ENCODE measurements at places on chromosomes 7 and 10.
A peak's percentile ranks its signal among the peaks of the same experiment; 100 is the strongest.

GRCh38 chr7:109836016-109836415, 1254.9 kb upstream of the LRRN3 start:
- no peak for DNase-seq

GRCh38 chr7:36657036-36657660, 67.1 kb downstream of the AOAH start:
- no peak for DNase-seq

DNA sequence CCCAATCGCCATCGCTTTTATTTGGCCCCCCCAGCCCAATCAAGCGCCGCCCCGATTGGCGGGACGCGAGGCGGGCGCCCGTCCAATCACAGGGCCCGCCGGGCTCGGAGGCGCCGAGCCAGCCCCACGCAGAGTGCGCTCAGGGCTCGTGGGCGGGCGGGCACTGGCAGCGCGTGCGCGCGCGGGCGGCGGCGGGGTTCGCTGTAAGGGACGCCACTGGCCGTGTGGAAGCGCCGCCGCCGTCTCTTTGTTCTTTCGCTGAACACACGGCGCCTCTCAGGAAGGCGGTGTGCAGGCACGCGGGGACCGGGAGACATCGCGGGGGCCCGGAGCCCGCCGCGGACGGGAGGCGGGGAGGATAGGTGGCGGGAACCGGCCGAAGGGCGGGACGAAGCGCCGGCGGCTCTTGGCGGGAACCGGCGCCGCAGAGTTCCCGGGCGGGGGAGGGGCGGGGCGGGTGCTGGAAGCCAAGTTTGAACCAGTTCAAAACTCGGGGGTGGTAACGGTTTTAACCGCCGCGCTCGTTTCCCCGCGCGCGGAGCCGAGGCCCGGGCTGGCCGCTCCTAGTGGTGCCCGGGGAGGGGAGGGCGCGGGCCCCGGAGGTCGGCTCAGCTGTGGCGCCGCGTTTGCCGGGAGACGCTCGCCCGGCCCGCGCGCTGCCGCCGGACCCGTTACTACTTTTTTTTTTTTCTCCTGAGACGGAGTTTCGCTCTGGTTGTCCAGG, 370 bp upstream of the EZH2 start:
- no peak for DNase-seq

DNA sequence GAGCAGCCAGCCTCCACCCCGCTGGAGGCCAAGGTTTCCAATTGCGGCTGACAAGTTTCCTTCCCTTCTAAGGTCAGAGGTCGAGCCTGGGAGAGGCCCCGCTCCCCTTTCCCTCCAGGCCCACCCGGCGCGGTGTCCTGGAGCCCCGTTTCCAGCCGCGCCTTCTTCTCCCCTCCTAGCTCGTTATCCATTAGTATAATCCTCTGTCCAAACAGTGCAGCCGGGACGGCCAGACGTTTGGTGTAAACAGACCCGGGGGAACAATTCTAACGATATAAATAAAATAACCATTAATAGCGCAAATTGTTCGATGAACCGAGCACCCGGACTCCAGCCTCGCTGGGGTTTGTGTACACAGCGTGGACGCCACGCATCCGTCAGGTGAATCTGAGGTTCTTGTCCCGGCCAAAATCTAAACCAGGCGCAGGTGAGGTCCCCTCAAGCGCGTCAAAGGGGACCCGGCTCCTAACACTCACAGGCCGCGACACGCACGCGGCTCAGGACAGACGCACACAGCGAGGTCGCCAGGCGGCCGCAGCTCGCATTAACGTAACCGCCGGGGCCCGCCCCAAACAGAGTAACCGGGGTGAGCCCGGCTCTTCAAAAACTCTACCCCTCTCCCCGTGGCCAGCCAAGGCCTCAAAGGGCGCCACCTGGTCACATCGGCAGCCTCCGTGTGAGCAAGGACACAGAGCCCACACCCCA, 10.8 kb upstream of the NKX2-3 start:
- DNase-seq = no peak

DNA sequence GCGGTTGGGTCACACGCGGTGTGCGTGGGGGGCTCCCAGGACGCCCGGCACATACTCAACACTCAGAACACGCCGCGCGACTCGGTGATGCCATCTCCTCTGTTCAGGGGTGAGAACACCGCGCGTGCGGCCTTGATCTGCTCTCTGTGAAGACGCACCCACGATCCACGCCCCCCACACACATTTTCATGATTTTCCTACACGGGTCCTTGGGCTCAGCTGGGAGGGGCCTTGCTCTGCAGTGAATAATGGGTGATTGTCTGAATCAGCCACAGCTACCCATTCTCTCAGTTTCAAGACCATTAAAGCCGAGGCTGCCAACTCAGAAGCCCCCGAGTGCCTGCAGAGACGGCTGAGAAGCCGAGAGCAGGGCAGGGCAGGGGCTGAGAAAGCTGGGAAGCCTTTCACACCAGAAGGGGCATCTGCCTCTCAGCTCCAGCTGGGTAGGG, 54.3 kb upstream of the PDGFA start:
- no peak for DNase-seq

DNA sequence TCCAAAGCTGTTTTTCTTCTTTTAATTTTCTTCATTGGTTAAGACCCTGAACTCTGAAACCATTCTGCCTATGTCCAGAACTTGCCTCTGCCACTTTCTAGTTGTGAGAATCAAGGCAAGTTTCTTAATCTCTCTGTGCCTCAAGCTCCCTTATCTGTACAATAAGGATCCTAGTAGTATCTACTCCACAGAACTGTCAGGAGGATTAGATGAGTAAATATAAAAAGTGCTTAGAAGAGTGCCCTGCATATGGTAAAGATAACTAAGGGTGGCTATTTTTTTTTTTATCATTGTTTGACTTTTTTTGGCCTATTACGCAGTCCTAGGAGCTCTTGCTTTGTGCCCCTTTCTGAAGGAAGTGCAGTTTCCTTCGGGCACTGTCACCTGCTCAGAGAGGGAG, 46.4 kb upstream of the RAPGEF5 start:
- DNase-seq = no peak

GRCh38 chr10:101840102-101840684, 3.4 kb downstream of the KCNIP2 start:
- DNase-seq = no peak

GRCh38 chr7:47400741-47401206, 181.1 kb downstream of the TNS3 start:
- no peak for DNase-seq

GRCh38 chr10:86968271-86968993, at the start of gene ADIRF:
Gene ADIRF (plus strand): TSS chr10:86968482. CDS start chr10:86968545, 63 bp downstream.
- no peak for DNase-seq

- no peak for DNase-seq
These were observed 946 bp upstream of the RASGEF1A start for GRCh38 chr10:43267811-43268210.

- no peak for DNase-seq
These were observed at the start of gene CACNA2D1 for GRCh38 chr7:82443547-82444219. Gene CACNA2D1 (minus strand): TSS chr7:82443777.

- no peak for DNase-seq
These were observed 71.7 kb downstream of the MAP3K8 start for GRCh38 chr10:30505543-30506298.

DNA sequence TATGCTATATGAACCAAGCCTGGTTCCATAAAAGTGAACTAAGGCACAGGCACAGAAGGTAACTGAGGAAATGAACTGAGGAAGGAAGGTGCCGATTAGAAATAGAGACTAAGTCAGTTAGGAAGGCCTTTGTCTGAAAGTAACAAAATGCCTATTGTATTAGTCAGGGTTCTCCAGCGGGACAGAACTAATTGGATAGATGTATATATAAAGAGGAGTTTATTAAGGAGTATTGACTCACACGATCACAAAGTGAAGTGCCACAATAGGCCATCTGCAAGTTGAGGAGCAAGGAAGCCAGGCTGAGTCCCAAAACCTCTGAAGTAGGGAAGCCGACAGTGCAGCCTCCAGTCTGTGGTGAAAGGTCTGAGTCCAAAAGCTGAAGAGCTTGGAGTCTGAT, 13.9 kb upstream of the PLXNA4 start:
- DNase-seq = no peak

GRCh38 chr7:156948361-156948760, 1.2 kb upstream of the NOM1 start:
- no peak for DNase-seq

DNA sequence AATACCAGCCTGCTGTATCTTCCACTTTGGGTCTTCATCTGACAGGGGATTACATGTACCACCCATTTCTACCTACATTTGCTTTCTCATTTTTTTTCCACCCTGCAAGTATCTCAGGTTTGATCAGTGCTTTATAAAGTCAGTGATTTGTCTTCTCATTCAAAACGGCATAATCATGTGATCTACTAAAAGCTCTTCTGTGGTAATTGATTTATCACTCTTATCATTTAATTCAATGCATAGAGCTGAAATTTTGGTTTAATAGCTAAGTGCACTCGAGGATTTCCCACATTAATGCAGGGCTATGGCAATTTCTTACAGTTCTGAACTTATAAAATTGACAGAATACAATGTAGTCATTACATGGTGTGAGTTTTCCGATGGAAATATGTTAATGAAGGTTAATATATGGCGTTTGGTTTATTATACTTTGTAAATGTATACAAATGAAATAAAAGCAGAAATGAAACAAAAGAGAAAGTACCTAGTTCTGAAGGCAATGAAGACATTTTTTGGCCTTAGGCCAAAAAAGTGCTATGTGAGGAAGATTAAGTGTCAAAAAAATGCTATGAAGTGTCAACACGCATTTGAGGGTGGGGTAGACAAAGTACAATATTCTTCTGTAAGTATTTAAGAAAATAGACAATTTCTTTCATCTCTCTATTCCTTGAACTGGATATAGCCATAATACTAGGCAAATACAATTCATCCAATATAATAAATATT, 457.3 kb downstream of the ETV1 start:
- no peak for DNase-seq

DNA sequence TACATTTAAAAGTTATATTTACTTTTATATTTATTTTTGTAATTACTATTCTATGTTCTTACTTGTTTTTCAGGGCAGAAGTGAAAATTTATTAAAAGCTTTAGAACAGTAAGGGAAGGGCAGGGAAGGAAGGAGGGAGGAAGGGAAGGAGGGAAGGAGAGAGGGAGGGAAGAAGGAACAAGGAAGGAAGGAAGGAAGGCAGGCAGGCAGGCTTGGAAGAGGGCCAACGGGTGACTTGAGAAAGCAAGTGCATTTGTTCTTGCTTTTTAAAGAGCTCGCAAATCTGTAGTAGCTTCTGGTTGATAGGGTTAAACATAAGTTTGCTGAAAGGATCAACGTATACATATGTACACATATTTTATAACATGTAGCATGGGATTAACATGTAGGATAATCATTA, 725.3 kb upstream of the FZD8 start:
- DNase-seq = no peak

DNA sequence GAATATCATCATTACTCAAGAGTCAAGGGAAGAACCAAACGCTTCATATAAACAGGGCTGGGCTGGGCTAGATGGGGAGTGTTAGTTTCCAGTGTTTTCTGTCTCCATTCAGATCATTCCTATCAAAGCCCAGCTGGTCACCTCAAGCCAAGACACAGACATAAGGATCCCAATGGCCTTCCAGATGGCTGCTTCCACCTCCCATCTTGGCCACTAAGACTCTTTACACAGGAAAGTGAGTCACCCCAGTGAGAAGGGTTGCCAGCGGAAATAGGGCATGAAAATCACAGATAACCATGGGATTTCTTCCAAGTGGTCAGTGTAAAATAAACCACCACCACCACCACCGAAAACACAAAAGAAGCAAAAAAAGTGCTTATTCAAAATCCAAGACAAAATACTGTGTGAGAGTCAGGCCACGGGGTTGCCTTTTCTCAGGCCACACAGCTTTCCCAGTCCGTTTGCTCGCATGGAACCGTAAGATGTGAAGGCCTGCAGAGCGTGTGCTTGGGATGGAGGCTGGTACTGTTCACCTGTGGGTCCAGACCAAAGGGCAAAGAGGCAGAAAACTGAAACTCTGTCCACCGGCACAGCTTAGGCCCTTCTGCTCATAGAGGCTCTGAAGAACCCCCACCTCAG, 5.6 kb downstream of the PRSS2 start:
- DNase-seq = no peak

DNA sequence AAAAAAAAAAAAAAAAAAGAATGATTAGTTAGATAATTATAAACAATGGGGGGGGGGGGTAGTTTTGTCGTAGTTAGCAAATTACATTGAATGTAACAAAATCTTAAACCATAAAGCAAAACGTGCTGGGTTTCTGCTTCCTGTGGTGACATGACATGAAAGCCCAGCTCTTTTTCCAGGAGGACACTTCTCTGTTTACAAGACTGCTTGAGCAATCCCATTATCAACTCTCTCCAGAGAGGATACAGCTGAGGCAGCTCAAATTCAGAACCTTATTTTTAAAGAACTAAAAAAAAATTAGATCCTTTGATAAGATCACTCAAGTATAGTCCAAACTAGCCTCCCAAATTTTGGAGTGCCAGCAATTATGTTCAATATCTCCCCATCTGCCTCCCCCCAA, 58.6 kb downstream of the ADRB1 start:
- DNase-seq = no peak

DNA sequence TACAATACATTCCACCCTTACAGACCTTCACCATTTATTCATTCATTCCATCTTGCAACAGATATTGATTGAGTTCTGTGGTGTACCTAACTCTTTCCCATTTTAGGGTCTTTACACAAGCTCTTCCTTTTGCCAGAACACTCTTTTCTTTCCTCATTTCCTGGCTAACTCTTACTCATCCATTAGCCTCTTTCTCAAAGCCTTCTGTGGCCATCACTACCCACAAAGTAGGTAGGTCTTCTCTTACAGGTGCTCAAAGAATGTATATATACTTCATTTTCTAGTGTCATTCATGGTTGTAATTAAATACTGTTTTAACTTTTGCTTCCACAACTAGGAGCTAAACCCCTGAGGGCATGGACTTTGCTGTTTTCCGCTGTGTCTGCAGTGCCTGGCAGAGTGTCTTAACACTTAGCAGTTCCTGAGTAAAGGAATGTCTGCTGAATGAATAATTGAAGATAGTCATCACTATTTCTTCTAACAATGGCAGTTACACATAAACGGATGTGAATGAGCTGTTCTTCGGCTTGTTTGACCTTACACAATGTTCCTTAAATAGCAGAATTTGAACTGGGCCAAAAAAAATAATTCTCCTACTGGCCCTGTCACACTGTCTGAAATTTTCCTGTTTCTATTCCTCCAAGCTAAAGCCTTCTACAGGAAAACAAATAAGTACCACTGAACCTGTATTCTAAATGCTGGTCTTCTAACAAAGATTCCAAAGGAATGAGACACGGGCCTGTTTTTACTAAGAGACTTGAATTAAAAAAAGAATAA, 15.1 kb downstream of the BCAP29 start:
- no peak for DNase-seq

GRCh38 chr7:107313355-107313754, 144.6 kb downstream of the HBP1 start:
- no peak for DNase-seq

DNA sequence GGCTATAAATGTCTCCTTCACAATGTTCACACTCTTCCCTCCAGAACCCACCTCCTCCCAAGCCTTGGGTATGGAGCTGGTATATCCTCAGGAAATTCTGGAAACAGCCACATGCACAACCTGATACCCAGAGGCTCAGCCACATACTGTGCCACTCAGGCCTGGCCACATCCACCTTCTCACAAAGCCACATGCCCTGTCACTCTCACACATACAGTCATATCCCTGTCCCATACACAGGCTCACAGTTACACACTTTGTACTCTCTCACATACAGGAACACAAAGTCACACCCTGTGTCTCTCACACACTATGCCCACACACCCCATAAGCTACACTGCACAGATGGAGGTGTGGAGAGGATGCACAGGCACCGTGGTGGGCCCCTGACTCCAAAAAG, 10.1 kb downstream of the KCNIP2 start:
- DNase-seq = no peak

- peak; percentile 33 for DNase-seq
These were observed 36.1 kb downstream of the MAD1L1 start for GRCh38 chr7:2196381-2197378.

GRCh38 chr7:45365341-45365740, 207.8 kb downstream of the RAMP3 start:
- no peak for DNase-seq
